Hippocampal formation (tissue), 2 donors: ENCODE measurements at places on chromosomes 11 and 22.

GRCh38 chr11:58917159-58917783, 22.0 kb upstream of the GLYATL1 start:
- DNase-seq: no peak

GRCh38 chr11:133522344-133522743, 10.0 kb downstream of the OPCML start:
- DNase-seq: no peak

GRCh38 chr11:32002311-32002710, 88.6 kb upstream of the RCN1 start:
- DNase-seq: no peak

DNA sequence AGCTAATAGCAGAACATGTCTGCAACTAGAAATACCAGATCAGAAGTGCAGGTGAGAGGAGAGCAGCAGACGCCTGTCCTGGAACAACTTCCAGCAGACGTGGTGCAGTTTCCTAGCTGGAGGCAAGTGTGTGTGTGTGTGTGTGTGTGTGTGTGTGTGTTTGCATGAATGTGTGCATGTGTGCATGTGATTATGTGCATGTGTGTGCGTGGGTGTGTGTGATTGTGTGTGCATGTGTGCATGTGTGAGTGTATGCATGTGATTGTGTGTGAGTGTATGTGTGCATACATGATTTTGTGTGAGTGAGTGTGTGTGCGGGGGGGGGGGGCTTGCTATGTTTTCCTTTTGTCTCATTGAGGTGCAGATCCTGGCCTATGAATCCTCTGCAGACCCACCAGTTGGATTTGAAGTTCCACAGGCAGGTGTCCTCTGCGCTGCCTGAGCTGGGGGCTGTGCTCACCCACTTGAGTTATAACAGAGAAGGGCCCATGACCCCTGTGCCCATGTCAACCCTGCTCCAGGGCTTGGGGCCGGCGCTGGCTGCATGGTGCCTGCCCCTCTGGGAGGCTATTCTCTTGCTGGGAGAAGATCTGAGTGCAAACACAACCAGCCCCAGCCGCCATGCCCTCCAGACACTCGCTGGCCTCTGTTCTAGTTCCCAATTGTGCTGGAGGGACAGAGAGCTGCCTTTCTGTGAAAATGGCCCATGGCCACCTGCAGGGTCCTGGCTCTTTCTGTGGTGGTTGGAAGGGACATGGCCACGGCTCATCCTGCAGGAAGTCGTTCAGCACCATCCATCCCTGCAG, 821.3 kb downstream of the BRD1 start:
- no peak for DNase-seq

DNA sequence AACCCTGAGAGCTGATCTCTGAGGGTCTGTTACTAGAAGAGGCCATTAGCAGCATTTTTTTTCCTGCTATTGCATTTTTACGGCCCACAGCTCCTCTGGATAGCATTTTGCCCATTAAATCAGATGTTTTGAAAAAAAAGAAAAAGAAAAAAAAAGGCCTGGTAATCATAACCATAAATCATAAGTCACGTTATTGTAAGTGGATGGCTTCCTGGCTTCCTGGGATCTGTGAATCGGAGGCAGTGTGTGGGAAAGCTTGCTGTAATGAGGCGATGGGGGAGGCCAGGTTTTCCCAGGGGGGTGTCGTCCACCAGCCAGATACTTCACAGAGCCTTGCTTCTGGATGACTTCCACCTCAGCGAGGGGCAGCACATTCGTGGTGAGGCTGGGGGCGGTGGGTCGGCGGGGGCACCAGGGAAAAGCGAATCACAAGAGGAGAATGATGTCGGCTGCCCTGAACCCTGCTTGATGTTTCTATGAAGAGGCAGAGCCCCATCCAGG, 106.5 kb upstream of the SYT13 start:
- no peak for DNase-seq

GRCh38 chr11:133227632-133228111, 304.6 kb downstream of the OPCML start:
- DNase-seq: no peak

DNA sequence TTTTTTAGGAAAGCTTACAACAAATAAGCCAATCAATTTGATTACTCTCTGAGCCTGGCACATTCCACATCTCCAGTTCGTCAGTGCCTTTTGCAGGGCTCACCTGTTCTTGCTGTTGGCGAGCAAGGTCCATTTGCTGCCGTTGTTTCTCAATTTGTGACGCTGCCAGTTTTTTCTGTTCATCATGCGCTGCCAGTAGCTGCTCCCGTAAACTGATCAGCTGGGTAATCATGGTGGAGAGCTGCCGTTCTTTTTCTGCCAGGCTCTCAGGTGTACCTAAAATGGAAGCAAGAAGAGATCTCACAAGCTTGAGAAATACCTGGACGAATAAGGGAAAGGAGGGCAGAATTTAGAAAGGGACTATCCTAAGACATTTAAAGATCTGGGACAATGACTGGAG, 169.7 kb downstream of the SOX6 start:
- DNase-seq: no peak
